ENCODE measurements at places on chromosomes 3 and 15.

DNA sequence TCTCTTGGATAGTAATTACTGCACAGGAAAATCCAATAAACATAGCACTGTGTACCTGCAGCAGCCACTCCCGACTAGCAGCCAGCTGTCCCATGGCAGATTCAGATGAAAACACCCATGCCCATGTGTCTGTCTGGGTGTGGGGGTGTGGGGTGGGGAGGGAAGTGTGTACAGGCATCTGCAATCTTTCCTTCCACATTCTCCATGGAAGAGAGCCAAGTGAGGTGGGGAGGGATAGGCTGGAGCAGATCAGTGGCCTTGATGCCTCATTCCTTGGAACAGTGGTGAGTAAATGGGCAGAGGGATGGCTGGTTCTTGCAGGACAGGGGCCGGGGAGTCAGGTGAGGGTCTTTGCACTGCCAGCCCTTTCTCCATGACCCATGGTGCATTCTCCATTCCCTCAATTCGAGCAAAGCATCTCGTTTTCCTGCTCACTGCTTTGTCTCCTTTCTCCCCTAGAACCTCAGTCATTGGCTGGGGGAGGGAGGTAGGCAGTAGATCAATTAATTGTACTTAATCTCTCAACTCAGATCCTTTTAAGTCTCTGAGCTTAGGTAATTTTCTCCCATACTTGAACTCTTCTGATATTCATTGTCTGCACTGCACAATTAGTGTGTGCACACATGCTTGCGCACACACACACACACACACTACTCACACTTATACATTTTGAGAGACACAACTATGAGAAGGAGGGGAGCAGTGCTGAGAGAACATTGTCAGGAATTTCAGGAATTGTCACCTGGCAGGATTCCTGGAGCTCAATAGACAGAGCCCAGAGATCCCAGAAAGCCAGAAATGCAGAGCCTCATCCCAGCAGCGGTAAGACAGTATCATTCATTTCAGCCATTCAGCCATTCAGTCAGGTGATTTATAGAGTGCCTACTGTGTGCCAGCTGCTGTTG lies 31.9 kb downstream of the PDIA5 start:
- no peak for DNase-seq

- no peak for DNase-seq
Measured at GRCh38 chr3:155646128-155646527, 98.7 kb downstream of the PLCH1 start.

DNA sequence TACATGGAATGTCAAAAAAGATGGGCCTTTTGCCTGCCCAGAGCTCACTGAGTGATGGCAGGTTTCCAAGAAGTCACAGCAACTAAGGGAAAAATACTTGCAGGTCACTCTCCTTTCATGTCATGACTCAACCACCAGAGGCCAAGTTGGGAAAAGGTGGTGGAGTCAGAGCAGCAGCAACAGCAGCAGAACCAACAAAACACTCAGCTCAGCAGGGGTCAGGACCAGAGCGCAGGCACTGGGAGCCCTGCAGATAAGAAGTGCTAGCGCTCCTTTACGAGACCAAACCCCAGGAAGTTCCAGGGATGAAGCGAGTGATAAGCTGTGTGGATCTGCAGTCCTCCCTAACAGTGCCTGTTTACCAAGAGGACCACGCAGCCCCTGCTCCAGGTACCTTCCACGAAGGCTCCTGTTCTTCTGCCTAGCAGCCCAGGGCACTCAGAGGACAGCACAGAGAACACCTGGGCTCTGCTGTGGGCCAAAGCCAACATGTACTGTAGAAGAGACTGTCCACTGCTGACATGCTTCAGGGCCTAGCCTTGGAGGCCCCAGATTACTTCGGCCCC lies 26.0 kb downstream of the POC1A start:
- DNase-seq: no peak

DNA sequence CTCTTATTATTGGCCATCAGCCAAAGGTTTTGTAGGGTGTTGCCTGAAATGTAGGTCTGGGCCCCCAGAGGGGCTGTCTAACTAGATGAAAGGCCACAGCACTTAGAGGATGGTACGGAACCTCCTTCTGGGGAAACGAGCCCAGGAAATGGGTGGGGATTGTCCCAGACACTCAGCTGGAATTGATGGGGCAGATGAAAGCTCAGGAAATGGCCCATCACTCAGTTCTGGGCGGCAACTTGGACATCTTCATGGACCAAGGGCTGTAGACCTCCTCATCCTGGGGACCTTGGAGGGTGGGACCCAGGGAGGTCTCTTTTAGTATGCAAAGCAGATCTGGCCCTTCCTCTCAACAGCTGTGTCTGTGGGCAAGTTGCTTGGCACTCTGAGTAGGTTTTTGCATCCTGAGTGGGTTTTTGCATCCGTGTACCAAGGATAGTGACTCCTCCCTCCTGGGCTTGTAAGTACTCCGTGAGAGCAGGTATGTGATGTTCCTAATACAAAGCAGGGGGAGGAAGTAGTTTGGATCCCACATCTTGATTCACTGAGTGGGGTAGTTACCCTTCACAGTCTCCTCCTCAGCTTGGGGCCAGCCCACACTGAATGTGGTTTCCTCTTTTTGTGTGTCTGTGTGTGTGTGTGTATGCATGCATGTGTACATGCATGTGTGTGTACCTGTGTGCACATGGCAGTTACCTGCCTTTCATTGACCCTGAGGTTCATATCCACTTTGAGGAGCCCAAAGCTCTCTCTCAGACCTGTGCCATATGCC lies 292.0 kb downstream of the RPLP1 start:
- DNase-seq: no peak

DNA sequence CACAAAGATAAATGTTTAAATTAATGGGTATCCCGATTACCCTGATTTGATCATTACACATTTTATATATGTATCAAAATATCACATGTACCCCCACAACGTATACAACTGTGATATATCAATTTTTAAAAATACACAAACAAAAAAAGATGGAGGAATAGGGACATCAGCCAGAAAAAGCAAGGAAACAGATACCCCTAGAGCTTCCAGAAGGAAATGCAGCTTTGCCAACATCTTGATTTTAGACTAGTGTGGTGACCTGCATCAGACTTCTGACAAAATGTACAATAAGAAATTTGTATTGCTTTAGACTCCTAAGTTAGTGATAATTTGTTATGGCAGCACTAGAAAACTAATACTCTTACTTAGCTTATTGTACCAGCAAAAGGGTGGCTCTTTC lies 483.8 kb downstream of the TUSC7 start:
- no peak for DNase-seq

GRCh38 chr3:101762041-101762646 lies 16.9 kb upstream of the NXPE3 start:
- DNase-seq: no peak

GRCh38 chr15:101135532-101136166 lies 116.2 kb downstream of the CHSY1 start:
- DNase-seq: no peak

- no peak for DNase-seq
Measured at GRCh38 chr3:98780343-98780742, 17.2 kb downstream of the ST3GAL6 start.

GRCh38 chr3:190132371-190132770 lies 11.7 kb upstream of the P3H2 start:
- no peak for DNase-seq

DNA sequence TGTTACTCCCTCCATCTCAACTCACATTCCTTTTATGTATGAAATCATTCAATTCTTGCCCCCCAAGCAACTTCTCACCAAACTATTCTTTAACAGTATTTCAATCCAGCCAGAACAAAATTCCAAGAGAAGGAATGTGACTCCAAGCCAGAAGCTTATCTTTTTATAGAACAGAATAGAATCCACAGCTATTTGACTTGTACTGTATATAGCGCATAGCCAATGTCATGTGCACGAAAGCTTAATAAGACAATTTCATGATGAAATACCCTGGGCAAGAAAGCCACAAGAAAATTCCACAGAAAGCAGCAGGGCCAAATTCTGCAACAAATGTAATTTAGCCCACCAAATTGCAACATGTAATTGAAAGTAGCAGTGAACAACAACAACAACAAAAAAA lies 127.6 kb upstream of the UBE2E2 start:
- no peak for DNase-seq

GRCh38 chr3:108513961-108514360 lies 3.6 kb upstream of the MYH15 start:
- no peak for DNase-seq

DNA sequence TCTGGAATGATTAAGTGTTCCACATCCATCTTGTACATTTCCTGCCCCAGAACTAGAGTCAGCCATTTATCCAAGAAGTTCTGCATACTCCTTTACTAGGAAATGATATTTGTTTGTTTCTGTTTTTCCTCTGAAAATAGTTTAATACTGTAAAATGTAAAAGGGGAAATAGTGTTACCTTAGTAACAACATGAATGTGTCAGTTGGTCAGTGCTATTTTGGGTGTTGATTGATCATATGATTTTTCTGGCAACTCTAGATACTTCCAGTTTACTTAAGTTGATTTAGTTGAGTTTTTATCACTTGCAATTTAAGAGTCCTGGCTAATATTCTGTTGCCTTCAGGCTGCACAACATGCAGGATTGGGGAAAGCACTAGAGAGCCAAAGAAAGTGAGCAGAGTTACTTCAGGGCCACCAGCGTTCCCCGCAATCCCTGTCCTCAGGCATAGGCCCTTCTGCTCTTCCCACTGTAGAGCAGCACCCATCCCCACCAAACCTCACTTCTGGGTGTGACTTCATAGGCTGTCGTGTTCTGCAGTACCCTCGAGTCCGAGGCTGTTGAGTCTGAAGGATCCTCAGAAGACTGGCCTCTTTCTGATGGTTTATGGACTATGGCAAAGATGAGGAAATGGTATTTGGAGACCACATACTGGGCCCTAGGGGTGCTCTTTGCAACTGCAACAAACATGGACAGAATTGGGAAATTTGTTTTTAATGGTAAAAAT lies 69.0 kb downstream of the CHD2 start:
- no peak for DNase-seq

DNA sequence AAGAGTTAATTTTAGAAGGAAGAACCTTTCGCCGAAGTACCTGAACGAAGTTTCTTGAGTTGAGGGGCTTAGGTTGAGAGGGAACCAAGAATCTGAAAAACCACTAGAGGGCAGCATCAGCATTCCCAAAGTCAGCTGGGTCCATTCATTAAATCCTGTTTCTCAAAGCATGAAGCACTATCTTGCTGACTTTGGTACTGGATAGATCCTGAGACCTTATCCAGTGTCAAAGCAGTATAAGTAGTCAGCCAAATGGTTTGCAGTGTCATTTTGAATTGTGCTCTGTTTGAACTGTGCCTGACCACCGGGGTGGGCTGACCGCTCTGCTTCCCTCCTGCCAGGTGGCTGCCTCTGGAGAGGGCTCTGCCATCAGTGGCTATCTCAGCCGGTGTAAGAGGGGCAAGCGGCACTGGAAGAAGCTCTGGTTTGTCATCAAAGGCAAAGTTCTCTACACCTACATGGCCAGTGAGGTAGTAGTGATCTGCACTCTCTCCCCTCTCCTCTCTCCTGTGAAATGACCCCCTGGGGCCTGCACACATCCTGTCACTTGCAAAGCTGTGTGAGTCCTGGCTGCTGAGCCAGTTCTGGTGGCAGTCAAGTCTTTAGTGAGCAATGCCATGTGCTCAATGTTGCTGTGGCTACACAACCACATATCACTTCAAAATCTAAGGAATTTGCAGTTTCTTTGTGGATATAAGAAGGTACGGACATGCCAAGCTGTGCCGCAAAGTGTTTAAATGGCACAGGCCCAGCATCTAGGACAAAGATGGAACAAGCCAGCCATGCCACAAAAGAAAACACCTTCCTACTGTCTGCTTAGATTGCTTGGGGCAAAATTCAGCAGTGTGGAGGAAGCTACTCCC lies 21.4 kb upstream of the NR2C2 start:
- no peak for DNase-seq

DNA sequence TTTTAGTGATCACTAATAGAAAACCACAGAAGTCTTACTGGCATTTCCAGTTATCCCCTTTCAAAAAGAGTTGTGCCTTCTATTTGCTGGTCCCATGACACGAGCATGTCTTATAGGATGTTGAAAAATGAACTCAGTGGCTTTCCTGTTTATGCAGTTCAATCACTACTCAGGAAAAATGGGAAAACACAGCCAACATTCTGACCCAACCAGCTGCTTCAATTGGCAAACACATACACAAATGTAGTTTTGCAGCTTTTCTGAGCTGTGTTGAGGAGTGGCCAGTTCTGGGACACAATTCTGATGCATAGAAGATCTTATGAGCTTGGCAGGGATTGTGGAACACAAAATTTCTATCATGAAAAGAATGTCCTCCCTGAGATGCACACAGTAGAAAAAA lies 40.3 kb downstream of the FSTL1 start:
- DNase-seq: no peak

DNA sequence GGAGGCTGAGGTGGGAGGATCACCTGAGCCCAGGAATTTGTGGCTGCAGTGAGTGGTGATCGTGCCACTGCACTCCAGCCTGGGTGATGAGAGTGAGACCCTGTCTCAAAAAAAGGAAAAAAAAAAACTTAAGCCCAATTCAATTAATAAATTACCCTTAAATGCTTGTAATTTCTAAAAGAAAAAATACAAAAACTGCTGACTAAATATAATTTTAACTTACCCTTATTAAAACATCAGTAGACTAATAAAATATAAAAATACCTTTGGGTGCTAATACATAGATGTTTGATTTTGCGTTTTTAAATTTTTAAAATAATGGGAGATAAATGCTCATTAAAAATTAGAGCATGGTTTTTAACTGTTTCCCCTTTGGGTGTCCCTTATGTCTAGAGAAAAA lies 17.5 kb upstream of the SLC25A26 start:
- no peak for DNase-seq

DNA sequence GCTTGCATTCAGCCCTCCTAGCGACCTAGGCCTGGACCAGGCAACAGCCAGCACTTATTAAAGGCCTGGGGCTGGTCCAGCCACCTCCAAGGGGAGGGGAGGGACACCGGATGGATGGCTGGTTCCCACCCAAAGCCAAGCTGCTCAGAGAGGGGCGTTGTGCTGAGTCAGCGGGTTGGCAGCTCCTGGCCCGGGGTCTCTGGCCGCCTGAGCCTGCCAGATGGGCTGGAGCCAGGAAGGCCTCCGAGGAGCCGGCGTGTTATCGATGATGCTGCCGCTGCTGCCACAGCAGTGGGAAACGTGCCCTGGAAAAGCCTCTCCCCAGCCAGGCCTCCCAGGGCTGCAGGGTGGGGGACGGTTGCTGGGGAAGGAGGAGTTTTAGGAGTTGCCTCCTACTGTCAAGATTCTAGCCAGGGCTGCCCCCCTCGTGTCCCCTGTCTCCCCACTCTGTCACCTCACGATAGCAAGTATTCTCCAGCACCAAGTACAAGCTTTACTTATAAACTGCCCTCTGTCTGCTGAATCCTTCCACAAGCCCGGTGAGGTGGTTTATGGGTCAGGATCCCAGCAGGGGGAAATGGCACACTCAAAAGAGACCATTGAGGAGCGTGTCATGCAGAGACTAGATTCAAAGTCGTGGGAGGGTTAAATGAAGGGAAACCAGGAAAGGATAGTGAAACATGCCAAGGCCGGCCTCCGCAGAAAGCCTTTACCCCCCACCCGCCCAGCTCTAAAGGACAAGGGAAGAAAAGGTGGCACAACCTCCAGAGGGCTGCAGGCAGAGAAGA lies 43.2 kb upstream of the TSEN2 start:
- no peak for DNase-seq

- DNase-seq: no peak
Measured at GRCh38 chr3:153274561-153274960, 112.5 kb downstream of the RAP2B start.

All from CD4-positive, alpha-beta T cell (primary cell).